ENCODE measurements at places on chromosomes 16 and 17. TPM values are rescaled to one million over a fixed set of nuclear protein-coding genes. Genes with fewer than 3 reads are reported as not detected.

DNA sequence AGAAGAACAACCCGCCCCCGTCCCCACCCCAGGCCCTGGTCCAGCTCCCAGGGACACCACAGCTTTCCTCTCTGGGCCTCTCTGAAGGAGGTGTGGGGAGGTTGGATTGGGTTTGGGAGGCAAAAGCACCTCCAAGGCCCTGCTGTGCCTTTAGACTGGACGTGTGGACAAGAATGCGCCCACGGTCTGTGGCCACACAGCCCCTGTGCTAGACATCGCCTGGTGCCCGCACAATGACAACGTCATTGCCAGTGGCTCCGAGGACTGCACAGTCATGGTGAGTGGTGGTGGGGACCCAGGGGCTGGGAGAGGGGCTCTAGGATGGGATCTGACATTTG lies 3.0 kb downstream of the CORO1A start:
- H3K36me3 ChIP-seq = no peaks in the 10 kb centered on the region
- H3K27me3 ChIP-seq = no peaks in the 10 kb centered on the region
- no peak overlapping the region for H3K4me3 ChIP-seq
- peaks cover 17% of the 10 kb centered on the region for H3K4me1 ChIP-seq
- no peak overlapping the region for H3K27ac ChIP-seq

GRCh38 chr16:27945233-27945973 lies 118.1 kb downstream of the GSG1L start:
- no peak overlapping the region for H3K27ac ChIP-seq
- H3K4me3 ChIP-seq = no peak overlapping the region
- H3K36me3 ChIP-seq = no peaks in the 10 kb centered on the region

DNA sequence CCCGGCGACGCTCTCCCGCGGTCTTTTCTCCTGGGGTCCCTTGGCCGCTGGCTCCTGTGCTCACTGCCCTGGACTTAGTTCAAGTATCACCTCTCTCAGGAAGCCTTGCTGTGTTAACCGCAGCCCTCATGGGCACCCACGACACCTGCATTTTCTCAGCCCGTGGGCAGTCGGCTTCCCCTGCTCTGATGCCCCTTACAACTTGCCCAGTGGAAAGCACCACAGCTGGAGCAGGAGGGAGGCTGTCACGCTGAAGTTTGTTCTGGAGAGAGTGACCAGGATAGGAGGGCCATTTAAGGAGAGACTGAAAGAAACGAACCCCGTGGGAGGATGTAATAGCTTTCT lies 395 bp downstream of the STXBP4 start:
- H3K27ac ChIP-seq = peak overlapping the region; percentile 90
- DNase-seq = peak; percentile 36
- no peaks in the 10 kb centered on the region for H3K27me3 ChIP-seq
- H3K36me3 ChIP-seq = no peaks in the 10 kb centered on the region

DNA sequence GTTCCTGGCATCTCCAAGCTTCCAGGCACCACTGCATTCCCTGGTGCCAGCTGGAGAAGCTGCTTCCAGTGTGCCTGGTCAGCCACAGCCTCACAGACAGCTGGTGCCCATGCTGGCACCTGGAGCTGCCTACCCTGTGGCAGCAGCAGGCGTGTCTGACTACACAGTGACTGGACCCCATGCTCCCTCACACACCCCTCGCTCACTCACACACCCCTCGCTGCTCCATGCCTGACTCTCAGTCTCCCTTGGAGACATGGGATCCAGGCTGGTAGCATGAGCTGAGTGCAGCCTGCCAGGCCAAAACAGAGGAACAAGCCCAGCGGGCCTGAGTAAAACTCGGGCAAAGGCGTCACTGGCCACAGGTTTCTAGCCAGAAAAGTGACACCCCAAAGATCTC lies 59.1 kb upstream of the SMIM36 start:
- no peaks in the 10 kb centered on the region for H3K36me3 ChIP-seq
- H3K27me3 ChIP-seq = no peaks in the 10 kb centered on the region
- no peak overlapping the region for H3K4me3 ChIP-seq
- peaks cover 7% of the 10 kb centered on the region for H3K4me1 ChIP-seq
- DNase-seq = no peak
- H3K27ac ChIP-seq = no peak overlapping the region

DNA sequence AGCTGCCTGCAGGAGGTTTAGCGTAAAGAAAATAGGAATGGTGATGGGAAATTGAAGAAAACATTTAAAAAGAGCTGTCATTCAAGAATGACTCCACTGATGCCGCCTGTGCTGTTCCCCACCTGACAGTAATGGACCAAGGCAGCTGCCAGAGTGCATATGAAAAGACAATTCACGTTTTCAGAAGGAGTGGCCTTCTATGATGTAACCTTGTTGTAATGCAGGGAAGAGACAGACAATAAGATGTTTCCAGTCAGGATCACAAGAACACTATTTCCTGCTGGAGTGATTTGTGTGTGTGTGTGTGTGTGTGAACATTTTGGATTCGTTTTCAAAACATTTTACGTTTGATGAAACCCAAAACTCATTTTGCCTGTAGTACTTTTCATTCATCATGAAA lies 203.7 kb downstream of the LGALS9B start:
- H3K4me3 ChIP-seq = no peak overlapping the region
- H3K27me3 ChIP-seq = no peaks in the 10 kb centered on the region
- H3K27ac ChIP-seq = no peak overlapping the region
- H3K36me3 ChIP-seq = peaks cover 2% of the 10 kb centered on the region

DNA sequence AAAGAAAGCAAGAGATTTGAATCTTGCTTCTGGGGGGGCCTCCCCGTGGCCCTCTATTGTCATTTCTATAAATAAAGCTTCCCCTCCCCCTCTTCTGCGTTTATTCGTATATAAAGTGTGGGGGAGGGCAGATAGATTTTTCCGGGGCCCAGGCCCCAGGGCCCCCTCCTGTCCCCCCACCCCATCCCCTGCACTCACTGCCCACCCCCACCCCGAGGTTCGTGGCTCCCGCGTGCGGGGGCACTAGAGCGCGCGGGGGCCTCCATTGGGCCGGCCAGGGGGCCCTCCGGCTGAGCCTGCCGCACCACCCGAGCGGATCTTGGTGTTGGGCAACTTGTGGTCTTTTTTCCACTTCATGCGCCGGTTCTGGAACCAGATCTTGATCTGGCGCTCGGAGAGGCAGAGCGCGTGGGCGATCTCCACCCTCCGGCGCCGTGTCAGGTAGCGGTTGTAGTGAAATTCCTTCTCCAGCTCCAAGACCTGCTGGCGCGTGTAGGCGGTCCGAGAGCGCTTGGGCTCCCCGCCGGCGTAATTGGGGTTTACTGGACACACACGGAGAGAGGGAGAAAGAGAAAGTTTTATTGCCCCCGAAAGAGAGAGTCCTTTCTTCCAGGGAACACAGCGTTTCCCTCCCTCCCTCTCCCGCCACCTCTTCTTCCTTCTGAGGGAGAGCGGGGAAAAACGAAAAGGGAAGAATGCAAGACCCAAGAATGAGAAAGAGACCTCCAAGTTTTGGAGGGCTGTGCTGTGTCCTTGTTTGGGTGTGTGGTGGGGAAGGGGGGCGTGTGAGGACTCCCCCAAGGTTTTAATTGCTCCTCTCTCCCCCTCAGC lies 1.5 kb downstream of the HOXB4 start:
- no peak for DNase-seq
- peak overlapping the region; percentile 55 for H3K27ac ChIP-seq
- peaks cover 51% of the 10 kb centered on the region for H3K27me3 ChIP-seq
- H3K4me3 ChIP-seq = no peak overlapping the region

DNA sequence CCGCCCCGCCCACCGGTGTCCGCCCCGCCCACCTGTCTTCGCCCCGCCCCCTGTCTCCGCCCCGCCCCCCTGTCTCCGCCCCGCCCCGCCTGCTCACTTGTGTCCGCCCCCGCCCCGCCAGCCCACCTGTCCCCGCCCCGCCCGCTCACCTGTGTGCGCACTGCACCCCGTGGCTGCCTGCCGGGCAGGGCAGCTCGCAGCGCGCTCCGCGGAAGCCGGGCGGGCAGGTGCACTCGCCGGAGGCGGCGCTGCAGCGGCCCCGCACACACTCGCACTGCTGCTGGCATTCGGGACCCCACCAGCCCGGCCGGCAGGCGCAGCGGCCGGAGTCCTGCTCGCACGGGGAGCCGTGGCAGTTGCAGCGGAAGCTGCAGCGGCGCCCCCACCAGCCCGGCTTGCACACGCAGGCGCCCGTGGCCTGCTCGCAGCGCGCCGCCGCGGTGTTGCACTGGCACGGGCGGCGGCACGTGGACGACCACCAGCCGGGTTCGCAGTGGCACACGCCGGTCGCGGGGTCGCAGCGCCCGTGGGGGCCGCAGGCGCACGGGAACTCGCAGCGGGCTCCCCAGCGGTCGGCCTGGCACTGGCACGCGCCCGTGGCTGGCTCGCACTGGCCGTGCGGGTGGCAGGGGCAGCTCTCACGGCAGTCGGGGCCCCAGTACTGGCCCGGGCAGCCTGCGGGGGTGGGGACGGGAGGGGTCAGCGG lies 2.1 kb downstream of the SCARF1 start:
- H3K4me1 ChIP-seq = peaks cover 53% of the 10 kb centered on the region
- no peaks in the 10 kb centered on the region for H3K27me3 ChIP-seq
- no peak overlapping the region for H3K4me3 ChIP-seq
- peak overlapping the region; percentile 23 for H3K27ac ChIP-seq
- DNase-seq = peak; percentile 93

Gene ESRP2
- total RNA-seq = 55.0 TPM

Gene KRT36
- total RNA-seq = not detected

Gene ATP1B2
- total RNA-seq = 1.3 TPM

Gene KREMEN2
- total RNA-seq = not detected

Gene RAB34
- total RNA-seq = 61.3 TPM

Gene NOG
- not detected for total RNA-seq

Gene ZSCAN10
- not detected for total RNA-seq

Gene RTN4RL1
- 3.6 TPM for total RNA-seq

Gene CCDC154
- 2.3 TPM for total RNA-seq

Gene CMIP
- total RNA-seq = 18.8 TPM

Gene FOXL1
- not detected for total RNA-seq

Gene EPX
- not detected for total RNA-seq

Gene HEATR9
- total RNA-seq = not detected

Gene SNAI3
- total RNA-seq = 0.26 TPM

Measured in body of pancreas (tissue), 4 donors.